Right kidney (tissue), 9 donors: ENCODE measurements at places on chromosomes 7 and 10.

GRCh38 chr10:124037286-124037685, 56.1 kb downstream of the CHST15 start:
- no peak for DNase-seq

DNA sequence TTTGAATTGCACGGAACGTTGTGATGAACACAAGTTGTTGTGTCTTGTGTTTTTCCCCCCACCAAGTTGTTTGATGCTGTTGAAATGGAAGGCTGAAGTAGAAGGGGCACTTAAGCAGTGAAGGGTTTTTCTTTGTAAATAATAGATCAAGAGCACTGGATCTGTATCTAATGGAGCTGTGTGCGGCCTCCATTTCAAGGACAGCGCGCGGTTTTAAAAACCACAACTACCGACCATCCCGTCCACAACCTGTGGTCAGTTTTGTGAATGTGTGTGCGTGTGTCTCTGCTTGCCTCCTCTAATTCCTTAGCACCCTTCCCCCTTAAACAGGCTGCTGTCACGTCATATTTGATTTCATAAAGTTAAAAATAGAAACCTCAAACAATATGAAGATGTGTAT, 165.5 kb downstream of the TCF7L2 start:
- no peak for DNase-seq

DNA sequence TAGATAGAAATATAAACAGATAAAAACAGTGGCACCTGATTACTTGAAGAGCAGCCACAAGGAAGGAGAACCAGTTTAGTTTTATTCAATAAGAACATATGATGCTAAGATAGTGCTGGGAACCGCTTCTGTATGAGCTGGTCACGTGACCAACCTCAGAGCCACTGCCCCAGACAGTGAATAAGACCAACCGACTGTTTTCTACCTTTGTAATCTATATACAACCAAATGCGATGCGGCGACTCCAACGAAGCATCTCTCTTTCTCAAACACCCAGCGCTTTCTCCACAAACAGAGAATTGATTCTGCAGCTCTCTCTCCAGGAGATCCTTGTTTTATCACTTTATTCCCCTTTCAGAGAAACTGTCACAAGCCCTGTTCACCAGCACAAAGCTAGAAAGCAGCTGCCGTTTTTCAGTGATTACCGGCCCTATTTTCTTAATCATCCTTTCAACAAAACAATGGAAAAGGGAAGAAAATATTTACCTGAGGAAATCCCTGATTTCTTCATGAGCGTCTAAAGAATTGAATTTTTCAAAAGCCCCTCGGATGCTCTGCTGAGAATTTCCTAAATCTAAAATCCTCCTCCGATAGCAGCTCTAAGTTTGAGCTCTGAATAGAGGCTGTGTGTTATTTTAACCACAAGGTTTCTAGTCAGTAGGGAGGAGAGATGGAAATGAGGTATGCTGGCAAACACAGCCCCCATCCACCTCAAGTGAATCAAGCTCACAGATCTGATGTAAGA, 55.7 kb upstream of the JCAD start:
- peak; percentile 47 for DNase-seq

DNA sequence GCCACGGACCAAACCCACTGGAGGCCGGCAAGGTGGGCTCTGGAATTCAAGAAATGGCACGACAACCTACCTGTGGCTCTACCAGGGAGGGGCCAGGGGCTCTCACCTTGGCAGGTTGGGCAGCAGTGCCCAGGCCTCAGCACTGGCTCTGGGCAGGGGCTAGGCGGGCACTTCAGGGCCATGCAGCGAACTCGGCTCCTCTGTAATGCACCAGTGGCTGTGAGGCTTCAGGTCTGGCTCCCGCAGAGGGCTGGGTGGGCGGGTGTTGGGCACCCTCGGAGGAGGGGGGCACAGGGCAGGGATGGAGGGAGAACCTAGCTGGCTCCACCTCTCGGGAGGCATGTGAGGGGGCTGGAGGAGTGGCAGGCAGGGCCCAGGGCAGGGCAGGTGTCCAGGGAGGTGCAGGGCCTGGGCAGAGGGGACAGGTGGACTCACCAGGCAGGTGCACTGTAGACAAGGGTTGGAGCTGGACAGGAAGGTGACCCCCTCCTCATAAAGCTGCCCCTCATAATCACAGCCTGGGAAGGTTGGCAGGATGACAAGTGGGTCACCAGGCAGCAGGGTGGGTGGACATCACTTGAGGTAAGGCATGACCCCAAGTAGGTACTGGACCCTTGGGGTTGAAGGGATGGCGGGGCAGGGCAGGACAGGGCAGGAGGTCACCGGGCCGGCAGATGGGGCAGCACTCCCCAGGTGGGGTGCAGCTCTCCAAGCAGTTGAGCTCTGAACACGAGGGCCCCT, 6.7 kb downstream of the KCP start:
- no peak for DNase-seq

GRCh38 chr10:19096501-19097073, 48.0 kb downstream of the MALRD1 start:
- no peak for DNase-seq

DNA sequence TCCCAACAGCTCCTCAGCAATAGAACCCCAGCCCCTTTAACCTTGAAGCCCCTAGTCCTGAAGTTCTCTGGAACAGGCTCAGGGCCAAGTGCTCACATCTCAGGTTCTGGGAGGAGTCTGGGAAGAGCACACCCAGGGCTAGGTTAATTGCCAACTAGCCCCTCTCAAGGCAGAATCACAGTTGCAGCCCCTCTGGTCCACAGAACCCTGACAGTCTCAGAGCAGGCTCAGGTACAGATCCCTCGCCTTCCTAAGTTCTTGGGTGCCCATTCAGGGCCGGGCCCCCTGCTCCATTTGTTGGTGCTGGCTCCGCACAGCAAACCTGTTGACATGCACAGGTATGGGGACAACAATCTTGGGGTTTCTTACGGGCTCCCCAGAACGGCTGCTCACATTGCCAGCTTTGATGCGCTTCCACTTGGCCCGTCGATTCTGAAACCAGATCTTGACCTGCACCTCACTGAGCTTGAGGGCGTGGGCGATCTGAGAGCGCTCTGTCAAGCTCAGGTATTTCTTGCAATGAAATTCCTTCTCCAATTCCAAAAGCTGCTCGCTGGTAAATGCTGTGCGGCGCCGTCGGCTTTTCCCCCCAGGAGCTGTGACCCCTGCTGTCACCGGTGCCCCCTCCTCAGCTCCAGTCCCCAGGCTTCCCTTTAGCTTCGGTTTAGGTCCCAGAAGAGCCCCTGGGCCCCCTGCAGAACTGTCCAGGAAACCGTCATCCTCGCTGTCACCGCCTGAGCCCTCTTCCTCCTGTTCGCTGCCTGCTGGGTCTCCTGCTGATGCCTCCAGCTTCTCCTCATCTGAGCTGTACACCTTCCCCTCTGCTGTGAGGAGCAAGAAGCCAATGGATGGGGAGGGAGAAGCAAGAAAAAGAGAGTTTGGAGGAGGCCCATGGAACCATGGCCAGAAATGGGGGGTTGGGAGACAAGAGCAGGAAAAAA, 18.9 kb downstream of the GBX1 start:
- no peak for DNase-seq
